H1 (cell line): ENCODE measurements at places on chromosomes 4 and X.

DNA sequence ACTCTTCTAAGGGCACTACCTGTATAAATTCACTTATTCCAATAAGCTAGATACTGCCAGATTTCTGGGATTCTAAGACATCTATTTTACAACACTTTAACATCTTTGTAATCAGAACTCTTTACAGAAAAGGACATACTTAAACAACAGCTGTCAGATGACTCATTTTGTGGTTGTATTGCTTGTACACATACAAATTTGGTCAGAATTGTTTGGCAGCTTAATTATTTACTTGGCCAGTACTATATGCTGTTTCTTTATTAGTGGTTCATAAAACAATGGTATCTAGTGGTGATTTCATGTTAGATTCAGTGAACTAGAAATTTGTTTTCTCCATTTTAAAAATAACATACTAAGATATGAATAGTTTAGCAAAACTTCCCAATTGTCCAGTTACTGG is 27.2 kb downstream of the PALLD start:
- DNase-seq, result no peak

- DNase-seq, result no peak
Observed at GRCh38 chr4:13615161-13615560, 12.4 kb downstream of the BOD1L1 start.

DNA sequence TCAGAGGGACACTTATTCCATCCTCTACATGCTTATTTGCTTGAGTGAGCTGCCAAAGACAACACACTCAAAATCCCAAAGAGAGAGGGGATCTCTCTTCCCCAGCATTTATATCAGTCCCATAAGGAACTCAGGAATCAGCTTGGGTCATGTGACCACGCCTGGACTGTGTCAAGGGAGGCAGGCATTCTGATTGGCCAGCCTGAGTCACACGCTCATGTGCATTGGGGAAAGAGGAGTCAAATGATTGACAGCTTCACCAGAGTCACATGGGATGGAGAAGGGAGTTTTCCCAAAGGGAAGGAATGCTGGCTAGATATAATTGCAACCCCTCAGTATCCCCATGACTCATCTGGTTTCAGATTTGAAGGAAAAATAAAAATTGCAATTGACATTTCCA is 49.0 kb downstream of the RWDD4 start:
- no peak for DNase-seq

- DNase-seq, result no peak
Observed at GRCh38 chr4:168765726-168766125, 244.3 kb downstream of the CBR4 start.

DNA sequence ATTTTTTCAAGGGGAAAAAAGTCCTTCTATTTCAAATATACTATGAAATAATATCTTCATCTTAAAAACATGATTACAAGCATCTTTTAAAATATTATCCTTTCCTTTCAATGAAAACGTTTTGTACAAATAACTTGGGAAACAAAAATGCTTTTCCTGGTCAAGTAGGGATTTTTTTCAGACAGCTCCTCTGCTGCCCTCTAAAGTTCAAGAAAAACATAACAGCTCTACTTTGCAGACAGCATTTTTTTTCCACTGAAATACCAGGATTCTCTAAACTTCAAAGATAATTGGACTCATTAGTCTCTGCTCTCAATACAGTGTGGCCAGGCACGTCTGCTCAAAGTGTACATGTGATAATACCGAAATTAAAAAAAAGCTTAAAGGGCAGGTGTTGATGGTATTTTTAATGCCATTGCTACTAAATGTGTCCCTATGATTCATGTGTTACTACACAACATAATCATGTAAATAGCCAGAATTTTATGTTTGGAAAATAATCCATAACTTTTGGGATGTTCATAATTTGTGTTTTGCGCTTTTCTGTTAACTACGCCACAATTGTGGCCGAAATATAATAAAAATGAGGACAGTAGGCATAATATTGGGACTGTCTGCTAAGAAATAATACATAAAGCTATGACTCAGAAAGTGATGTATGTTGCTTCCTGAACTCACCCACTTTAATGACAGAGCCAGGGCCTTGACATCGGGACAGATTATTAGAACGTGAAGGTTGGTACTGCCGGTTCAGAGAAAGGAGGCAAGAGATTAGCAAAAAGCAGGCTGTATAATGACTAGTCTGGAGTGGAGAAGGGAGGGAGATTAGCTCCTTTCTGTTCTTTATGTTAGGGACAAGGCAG is 478.9 kb downstream of the KCNIP4 start:
- no peak for DNase-seq

DNA sequence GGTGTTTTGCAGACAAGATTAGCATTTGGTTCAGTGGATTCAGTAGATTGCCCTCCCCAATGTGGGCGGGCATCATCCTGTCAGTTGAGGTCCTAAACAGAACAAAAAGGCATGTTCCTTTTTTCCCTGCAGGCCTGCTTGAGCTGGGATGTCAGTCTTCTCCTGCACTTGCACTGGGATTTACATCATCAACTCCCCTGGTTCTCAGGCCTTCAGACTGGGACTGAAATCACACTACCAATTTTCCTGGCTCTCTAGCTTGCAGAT is 278.9 kb upstream of the FTHL17 start:
- no peak for DNase-seq

DNA sequence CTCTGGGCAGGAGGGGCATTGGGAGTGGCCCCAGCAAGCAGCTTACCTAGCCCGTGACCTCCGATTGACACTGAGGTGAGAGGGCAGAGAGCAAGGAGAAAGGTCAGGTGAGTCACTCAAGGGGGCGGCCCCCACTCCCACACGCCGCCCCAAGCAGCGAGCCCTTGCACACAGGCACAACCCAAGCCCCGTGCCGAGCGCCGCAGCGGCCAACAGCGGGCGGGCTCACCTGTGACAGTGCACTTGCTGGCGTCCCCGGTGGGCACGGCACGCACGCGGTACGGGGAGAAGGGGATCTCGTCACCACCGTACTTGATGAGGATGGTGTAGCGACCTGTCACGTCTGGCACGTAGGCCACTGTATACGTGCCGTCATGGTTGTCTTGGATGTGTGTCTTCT is 17.2 kb downstream of the FLNA start:
- no peak for DNase-seq

- no peak for DNase-seq
Observed at GRCh38 chrX:13651150-13651549, 1.8 kb upstream of the TCEANC start.

- no peak for DNase-seq
Observed at GRCh38 chr4:1328267-1329155, 18.5 kb upstream of the UVSSA start.
